Activated T-cell treated with anti-CD3 and anti-CD28 coated beads for 4 hours (primary cell): ENCODE measurements at places on chromosomes 12 and 14.

GRCh38 chr12:82213761-82214160, 144.4 kb downstream of the CCDC59 start:
- DNase-seq: no peak

GRCh38 chr12:4174417-4174816, 99.1 kb upstream of the CCND2 start:
- no peak for DNase-seq

- DNase-seq: no peak
Observed at GRCh38 chr12:51374361-51374760, 16.8 kb downstream of the GALNT6 start.

GRCh38 chr12:51773145-51773869, 75.2 kb downstream of the FIGNL2 start:
- DNase-seq: no peak

DNA sequence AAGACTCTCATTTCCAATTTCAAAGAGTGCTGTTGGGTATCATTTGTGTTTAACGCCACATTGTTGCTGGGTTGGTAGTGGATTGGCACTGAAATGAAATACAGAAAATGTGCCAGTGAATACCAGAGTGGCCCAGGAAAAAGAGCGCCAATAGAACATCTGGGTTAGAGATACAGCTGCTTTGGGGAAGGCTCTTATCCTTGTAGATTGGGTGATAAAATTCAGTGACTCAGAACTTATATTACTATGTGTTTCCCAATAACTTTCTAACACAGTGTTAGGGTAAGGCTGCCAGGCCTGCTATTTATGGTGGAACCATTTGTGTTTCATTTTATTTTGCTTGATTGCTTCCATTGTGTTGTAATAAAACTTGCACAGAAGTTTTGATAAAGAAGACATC, 168.2 kb upstream of the SSTR1 start:
- no peak for DNase-seq

DNA sequence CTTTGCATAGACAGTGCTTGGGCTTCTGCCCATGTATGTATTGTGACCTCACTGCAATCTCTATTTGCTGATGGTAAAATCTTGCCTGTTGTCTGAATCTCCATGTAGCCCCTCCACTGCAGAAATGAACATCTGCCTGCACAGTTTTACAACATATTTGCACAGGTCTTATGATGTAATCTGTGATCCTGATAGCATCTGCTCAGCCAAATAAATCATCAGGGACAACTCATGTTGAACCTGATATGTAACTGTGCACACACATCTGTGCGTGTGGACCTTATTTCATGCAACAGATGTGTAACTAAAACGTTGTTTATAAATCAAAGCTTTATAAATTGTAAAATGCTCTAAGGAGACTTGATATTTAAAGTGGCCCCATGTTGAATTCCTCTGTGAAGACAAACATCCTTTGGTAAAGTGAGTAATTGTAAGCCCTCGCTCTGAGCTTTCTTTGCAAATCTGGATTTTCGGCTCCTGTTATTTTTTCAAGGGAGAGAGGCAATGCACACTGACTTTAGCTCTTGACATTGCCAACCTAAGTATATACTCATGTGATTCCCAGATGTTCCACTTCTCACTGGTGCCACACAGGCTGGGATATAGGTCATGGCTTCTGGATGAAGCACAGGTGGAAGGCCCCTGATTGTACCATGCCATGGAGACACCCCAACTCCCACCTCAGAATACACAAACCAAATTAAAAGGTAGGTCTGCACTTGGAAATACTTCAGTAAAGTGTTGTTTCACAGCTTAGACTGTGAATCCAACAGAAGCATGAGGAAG, 371.3 kb downstream of the GRIN2B start:
- no peak for DNase-seq
